ENCODE measurements at places on chromosomes 2 and 18.

DNA sequence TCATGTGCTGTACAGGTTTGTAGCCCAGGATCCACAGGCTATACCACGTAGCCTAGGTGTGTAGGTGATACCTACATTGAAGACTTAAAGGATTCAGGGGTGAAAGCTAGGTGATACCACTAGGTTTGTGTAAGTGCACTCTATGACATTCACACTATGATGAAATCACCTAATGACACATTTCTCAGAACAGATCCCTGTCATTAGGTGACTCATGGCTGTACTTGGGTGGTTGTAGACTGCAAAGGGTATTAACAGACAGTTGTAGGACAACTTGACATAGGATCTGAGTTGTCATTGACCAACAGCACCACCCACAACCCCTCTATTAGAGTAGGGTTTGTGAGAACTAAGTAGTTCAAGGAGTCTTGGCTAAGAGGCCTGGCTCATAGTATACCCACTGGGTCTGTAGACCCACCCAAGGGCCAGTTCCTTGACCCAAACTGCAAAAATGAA is 27.7 kb upstream of the SMCHD1 start:
- peaks cover 1% of the 10 kb centered on the region for H3K36me3 ChIP-seq
- H3K27ac ChIP-seq: peak overlapping the region; percentile 66
- no peaks in the 10 kb centered on the region for H3K27me3 ChIP-seq
- H3K4me3 ChIP-seq: no peak overlapping the region
- peak; percentile 67 for DNase-seq
- peaks cover 15% of the 10 kb centered on the region for H3K4me1 ChIP-seq

DNA sequence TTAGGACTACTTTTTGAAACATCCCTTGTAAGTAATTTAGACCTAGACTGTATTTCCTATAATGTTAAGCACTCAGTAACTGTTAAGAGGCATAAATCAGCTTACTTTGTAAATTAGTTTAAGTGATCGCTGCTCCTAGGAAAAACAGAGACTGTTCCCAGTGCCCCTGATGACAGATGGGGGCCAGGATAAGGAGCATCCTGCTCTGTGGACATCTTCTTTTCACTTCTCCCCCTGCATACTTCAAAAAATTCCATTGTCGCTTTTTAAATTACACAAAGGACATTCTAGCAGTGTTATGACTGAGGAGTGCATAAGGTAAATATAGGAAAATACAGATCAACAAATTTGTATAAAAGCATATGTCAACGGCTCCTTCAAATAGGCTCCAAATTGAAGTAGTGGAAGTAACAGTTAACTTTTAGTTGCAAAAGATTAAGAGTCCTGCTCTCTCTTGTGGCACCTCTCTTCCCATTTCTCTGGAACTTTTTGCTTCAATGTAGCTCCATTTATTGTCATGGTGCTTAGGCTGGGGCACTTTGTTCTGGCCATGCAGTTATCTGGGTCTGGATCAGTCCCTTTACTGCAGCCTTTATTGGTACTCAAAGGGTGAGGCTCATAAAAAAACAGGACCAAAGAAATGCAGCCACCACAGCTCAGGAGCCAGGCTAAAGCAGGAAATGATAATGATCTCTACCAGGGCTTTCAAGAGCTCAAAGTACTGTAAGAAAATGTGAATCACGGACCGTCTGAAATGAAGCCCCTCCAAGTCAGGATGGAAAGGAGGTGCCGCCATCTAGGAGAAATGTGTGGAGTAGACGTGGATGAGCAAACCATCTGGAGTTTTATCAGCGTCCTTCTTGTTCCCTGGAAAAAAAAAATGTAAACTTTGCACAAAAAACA is 162.1 kb upstream of the ZNF516 start:
- no peaks in the 10 kb centered on the region for H3K36me3 ChIP-seq
- H3K4me1 ChIP-seq: peaks cover 13% of the 10 kb centered on the region
- peaks cover 35% of the 10 kb centered on the region for H3K27me3 ChIP-seq
- no peak overlapping the region for H3K27ac ChIP-seq

DNA sequence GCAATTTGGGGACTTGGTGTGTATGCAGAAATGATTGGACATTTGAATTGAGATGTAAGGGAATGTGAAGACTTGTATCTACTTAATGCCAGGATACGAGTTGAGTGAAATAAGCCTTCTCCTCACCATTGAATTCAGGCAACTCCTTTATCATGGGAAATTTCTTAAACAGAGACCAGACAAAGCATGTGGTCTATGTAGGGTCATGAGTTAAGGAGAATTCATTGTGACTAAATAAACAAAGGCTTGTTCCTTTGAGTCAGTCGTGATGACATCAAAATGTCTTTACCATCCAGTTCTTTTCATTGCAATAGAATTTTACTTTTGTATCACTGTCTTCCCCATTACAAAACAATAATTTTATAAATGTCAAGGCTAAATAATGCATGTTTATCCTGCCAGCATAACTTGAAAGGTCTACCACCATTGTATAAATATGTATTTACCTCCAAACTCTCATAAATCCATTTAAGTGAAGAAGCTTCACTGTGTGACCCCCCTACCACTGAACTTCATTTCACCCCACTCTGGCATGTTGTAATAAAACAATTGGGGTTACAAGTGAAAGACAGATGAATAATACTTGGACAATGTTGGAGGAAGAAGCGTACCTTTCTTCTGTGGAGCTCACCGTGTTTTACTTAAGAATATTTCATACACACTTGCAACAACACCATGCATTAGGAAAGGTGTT is 149.4 kb downstream of the EPHA4 start:
- no peak for DNase-seq
- no peak overlapping the region for H3K4me3 ChIP-seq
- peaks cover 4% of the 10 kb centered on the region for H3K36me3 ChIP-seq
- peaks cover 7% of the 10 kb centered on the region for H3K4me1 ChIP-seq
- H3K27me3 ChIP-seq: no peaks in the 10 kb centered on the region

DNA sequence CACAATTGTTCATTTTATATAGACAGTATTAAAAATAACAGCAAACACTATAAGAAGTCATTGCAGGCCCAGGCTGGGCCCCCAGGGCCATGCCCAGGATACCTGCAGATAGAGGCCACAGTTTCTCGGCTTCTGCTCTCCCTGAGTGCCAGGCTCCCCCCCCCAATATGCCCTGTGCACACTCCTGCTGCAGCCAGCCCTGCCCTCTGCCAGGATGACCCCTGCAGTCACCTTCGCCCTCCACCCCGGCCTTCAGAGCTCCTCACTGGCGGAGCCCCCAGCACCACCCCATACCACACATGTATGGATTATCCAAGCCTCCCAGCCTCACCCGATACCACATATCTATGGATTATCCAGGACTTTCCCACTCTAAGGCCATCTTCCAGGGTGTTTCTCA is 104.5 kb downstream of the TPO start:
- H3K27ac ChIP-seq: no peak overlapping the region
- H3K27me3 ChIP-seq: no peaks in the 10 kb centered on the region
- peak overlapping the region; percentile 0 for H3K4me3 ChIP-seq
- peaks cover 22% of the 10 kb centered on the region for H3K4me1 ChIP-seq

- H3K27ac ChIP-seq: no peak overlapping the region
- H3K4me1 ChIP-seq: peaks cover 37% of the 10 kb centered on the region
- peaks cover 81% of the 10 kb centered on the region for H3K36me3 ChIP-seq
- H3K27me3 ChIP-seq: no peaks in the 10 kb centered on the region
- no peak overlapping the region for H3K4me3 ChIP-seq
Measured at GRCh38 chr2:112661656-112662305, 16.0 kb downstream of the SLC20A1 start.

- no peak overlapping the region for H3K4me3 ChIP-seq
- peaks cover 41% of the 10 kb centered on the region for H3K36me3 ChIP-seq
- no peak for DNase-seq
- H3K27me3 ChIP-seq: no peaks in the 10 kb centered on the region
- H3K4me1 ChIP-seq: peaks cover 39% of the 10 kb centered on the region
Measured at GRCh38 chr2:112486895-112487294, 4.9 kb downstream of the TTL start.

- peaks cover 33% of the 10 kb centered on the region for H3K27me3 ChIP-seq
- no peaks in the 10 kb centered on the region for H3K36me3 ChIP-seq
Measured at GRCh38 chr2:72896446-72896845, 9.2 kb downstream of the SPR start.

DNA sequence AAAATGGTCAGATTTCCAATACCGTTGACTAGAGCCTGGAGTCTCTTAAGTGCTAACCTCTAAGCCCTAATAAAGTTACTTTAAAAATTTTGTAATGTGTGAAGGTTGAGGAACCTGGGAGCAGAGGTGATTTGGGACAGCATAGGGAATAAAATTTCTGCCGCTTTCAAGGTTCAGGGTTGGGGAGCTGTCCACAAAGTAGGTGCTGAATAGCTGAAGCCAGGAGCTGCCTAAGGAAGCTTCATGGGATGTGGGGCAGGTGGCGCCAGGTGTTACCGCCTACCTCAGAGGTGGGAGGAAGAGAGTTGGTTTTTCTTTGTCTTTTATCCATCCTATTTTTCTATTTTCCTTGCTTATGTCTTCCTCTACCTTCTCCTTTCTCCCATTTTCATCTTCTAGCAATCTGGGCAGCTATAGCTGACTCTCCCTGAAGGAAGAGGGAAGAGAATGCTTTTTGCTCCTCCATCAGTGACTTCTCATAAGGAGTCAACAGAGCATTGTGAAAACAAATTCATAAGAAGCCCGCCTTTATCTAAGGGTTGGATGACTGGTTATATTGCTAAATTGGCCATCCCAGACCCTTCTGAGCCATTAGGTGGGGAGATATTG is 178.7 kb downstream of the CLIP4 start:
- no peaks in the 10 kb centered on the region for H3K36me3 ChIP-seq
- H3K27ac ChIP-seq: no peak overlapping the region
- H3K4me1 ChIP-seq: no peaks in the 10 kb centered on the region

DNA sequence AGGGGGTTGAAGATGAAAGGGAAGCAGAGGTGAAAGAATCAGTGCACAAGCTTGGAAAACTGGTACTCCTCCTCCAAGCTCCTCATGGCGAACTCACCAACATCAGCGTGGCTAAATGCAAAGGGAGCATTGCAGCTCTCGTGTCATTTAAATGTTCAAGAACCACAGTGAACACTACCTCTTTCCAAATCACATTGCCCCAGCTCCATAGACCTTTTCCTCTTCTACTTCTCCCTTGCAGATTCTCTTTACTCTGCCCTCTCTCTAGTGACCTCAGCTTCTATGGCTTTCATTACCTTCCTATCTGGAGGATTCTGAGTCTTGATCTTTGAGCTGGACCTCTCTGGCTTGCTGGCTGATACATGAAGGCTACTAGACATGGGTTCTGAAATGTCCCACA is 14.3 kb downstream of the EPB41L3 start:
- H3K4me3 ChIP-seq: no peak overlapping the region
- DNase-seq: no peak
- no peaks in the 10 kb centered on the region for H3K36me3 ChIP-seq
- H3K27me3 ChIP-seq: no peaks in the 10 kb centered on the region

- H3K27me3 ChIP-seq: no peaks in the 10 kb centered on the region
- H3K36me3 ChIP-seq: peaks cover 15% of the 10 kb centered on the region
- no peak overlapping the region for H3K4me3 ChIP-seq
- H3K4me1 ChIP-seq: peaks cover 4% of the 10 kb centered on the region
- DNase-seq: no peak
Measured at GRCh38 chr18:62089174-62089573, 97.7 kb downstream of the PIGN start.

GRCh38 chr2:231152800-231153557 is 28.1 kb upstream of the HTR2B start:
- peaks cover 43% of the 10 kb centered on the region for H3K36me3 ChIP-seq
- H3K4me1 ChIP-seq: no peaks in the 10 kb centered on the region
- no peaks in the 10 kb centered on the region for H3K27me3 ChIP-seq

DNA sequence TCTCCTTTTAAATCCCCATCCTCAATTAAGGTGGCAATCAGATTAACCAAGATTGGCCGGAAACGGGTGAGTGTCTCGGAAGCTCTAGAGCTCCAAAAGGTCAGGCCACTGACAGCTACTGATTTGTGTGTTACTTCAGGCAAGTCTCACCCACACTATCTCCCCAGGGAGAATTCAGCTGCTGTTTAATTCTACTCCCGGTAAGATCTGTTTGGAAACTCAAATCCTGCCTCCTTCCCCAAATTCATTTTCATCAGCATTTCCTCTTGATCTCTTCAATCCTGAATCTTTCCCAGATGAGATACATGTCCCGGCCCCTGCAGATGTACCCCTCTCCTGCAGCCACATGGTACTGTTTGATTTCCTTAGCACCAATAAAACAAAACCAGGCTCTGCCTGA is 34.9 kb downstream of the EFR3B start:
- DNase-seq: no peak
- no peak overlapping the region for H3K27ac ChIP-seq
- H3K4me1 ChIP-seq: no peaks in the 10 kb centered on the region
- H3K27me3 ChIP-seq: peaks cover 25% of the 10 kb centered on the region
- H3K36me3 ChIP-seq: no peaks in the 10 kb centered on the region

DNA sequence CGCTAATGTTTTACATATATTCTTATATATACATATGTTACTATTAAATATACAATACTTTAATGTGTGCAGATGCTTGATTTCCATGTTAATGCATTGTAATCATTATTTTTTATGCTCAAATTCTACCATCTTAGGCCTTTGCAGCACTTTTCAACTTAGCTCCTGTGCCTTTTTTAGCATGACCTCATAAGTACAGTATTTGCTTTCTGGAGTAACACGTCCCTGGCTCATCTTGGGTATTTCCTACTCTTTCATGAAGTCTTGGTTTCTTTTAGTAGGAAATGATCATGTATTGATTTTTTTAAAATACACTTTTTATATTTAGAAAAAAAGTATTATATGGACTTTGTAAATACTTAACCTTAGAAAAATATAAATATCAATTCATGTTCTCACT is 36.5 kb downstream of the CAB39 start:
- H3K4me3 ChIP-seq: no peak overlapping the region
- H3K27me3 ChIP-seq: no peaks in the 10 kb centered on the region
- no peak overlapping the region for H3K27ac ChIP-seq
- no peak for DNase-seq
- H3K4me1 ChIP-seq: peaks cover 49% of the 10 kb centered on the region

DNA sequence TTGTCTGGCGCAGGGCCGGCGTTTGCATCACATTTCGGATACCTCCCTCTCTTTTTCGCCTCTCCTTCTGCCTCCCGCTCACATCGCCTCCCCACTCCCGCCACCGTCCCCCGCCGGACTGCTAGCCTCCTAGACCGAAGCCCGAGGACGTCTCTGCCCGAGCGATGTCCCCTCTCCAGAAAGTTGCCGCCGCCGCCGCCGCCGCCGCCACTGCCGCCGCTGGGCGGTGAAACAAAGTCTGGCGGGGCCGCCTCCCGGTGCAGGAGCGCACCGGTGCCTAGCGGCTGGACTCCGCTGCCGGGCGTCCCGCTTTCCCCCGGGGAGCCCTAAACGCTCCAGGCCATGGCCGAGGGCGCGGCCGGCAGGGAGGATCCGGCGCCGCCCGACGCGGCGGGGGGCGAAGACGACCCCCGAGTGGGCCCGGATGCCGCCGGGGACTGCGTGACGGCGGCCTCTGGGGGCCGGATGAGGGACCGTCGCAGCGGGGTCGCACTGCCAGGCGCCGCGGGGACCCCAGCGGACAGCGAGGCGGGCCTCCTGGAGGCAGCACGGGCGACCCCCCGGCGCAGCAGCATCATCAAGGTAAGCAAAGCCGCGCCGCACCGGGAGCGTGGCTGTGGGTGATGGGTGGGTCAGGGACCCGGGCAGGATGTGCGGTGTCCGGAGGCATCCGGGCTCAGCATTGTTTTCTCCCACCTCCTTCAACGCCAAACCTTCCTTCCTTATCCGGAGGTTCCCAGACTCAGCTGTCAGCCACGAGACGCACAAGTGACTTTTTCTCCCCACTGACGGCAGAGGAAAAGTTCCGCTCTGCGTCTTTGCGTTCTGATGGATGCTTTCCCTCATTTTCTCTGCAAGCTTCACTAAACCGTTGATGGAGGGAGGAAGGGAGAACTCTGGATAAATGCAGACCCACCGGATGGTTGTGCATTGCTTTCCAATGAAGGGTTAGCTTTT is 643 bp downstream of the PLCL1 start:
- peaks cover 36% of the 10 kb centered on the region for H3K27me3 ChIP-seq
- H3K27ac ChIP-seq: peak overlapping the region; percentile 45
- H3K36me3 ChIP-seq: no peaks in the 10 kb centered on the region
- H3K4me1 ChIP-seq: peaks cover 27% of the 10 kb centered on the region
- peak; percentile 83 for DNase-seq
- H3K4me3 ChIP-seq: peak overlapping the region; percentile 92

Measured in activated CD4-positive, alpha-beta T cell treated with anti-CD3 and anti-CD28 coated beads, Interleukin-2, amount 10 ng/mL, durations not matched to agents 24 days and 14 days (primary cell).